ENCODE measurements at places on chromosomes 13 and 19.

DNA sequence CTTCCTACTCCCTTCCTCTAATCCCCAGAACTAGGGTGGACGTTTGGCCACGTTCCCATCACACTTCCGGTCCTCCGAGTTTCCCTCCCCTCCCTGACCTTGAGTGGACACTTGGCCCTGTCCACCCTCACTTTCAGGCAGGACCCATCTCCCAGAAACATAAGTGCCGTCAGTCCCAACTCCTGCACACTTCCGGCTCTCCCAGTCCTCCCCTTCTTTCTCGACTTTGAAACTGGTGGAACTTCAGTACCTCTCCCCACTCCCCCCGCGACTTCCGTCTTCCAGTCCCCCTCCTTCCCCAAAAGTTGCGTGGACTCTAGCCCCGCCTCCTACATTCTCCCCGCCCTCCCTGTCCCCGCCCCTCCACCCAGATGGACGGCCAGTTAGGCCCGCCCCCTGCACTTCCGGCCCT lies 278 bp upstream of the ZNF274 start:
- no peak for DNase-seq

- DNase-seq, result no peak
Observed at GRCh38 chr19:47134545-47134944, 3.9 kb downstream of the SAE1 start.

DNA sequence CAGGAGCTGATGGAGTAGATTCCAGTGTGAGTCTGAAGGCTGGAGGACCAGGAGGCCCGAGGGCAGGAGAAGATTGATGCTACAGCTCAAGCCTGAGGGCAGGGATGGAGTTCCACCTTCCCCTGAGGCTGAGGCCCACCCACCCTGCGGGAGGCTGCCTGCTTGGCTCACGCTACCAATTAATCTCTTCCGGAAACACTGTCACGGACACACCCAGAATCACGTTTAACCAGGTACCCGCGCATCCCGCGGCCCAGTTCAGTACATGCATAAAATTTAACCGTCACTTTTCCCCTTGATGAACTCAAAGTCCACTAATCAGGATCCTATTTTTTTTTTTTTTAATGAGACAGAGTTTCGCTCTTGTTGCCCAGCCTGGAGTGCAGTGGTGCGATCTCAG lies 5.2 kb upstream of the ZNF628 start:
- DNase-seq, result no peak

GRCh38 chr13:92602560-92602959 lies 624.0 kb upstream of the GPC6 start:
- DNase-seq, result no peak
